EL (cell line): ENCODE measurements at places on chromosomes 1 and 21.

- no peak for DNase-seq
Measured at GRCh38 chr21:32143241-32143939, 135.5 kb downstream of the MIS18A start.

- DNase-seq, result no peak
Measured at GRCh38 chr21:44615911-44616590, 4.2 kb downstream of the KRTAP10-8 start.

GRCh38 chr1:116559304-116559761, 11.5 kb downstream of the CD58 start:
- DNase-seq, result no peak

GRCh38 chr1:111466480-111466879, 7.3 kb upstream of the C1orf162 start:
- DNase-seq, result no peak

DNA sequence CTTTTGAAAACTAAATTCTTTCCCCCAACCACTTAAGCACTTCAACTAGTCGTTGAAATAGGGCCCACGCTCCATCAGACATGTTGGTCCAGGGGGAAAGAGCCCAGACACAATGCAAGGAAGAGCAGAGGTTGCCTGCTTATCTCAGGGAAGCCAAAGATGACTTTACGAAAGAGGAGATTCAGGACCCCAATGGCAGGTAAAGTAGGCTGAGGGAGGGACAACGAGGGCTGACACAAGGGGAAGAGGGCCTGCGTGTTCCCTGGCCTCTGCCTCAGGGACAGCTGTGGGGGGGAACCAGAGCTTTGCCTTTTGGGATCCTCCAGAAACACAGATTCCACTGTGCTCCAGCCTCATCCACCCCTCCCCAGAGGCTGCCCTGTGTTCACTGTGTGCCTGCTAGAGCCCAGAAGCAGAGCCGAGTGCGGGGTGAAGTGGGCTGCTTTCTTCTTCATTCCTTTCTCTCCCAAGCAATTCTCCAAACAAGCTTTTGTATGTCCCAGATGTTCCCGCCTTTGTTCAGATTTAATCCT, 135.5 kb upstream of the GRIK3 start:
- DNase-seq, result no peak

DNA sequence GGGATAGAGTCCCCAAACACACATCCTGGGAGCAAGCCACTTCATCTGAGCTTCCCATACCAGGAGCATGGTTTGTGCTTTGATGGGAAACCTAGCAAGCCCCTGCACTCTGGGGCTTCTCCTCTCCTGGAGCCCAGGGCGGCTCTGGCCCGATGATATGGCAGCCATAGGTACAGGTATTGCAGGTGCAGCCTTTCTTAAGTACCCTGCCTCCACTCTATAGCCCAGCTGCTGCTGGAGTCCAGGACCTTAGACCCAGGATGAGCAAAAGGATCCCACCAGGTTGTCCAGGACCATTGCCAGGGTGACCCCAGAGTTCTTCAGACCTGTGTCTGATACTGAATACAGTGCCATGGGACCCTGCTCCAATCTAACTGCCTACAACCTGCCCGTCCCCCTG, 4.2 kb downstream of the C1orf226 start:
- no peak for DNase-seq
